ENCODE measurements at places on chromosomes 5 and 9.

DNA sequence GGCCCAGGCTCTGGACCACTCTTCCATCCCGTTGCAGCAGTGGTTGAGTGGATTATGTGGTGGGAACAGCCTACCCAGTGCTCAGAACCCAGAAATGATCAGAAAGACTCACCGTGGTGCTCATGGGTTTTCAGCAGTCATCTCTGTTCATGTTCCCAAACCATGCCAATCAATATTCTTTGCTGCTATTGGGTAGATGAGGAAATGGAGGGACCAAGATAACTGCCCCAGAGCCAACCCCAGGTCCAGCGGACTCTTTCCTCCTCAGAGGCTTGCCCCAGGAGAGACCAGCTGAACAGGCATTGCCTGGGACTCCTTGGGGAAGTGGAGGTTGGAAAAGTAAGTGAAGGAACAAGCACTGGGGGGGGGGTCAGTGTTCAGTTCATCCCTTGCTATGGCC, 38.1 kb downstream of the ALG2 start:
- DNase-seq, result no peak

- DNase-seq, result no peak
These were observed 37.4 kb upstream of the RUSC2 start for GRCh38 chr9:35452481-35452880.

DNA sequence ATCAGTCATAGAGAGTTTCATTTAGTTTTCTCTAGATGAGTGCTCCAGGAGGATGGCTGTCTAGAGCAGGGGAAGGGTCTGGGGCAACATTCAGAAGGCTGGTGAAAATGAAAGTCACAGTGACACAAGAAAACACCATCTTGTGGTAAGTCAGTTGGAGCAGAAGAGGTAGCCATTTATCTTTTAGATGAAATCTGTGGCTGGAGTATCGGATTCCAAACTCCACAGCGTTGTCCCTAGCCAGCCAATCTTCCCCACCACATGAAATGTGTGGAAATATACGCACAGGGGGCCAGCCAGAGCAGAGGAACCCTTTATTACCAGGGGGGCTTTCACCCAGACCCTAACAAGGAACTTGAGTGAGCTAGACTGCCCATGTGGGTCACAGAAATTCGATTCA, 15.9 kb upstream of the TNFAIP8 start:
- DNase-seq, result no peak

DNA sequence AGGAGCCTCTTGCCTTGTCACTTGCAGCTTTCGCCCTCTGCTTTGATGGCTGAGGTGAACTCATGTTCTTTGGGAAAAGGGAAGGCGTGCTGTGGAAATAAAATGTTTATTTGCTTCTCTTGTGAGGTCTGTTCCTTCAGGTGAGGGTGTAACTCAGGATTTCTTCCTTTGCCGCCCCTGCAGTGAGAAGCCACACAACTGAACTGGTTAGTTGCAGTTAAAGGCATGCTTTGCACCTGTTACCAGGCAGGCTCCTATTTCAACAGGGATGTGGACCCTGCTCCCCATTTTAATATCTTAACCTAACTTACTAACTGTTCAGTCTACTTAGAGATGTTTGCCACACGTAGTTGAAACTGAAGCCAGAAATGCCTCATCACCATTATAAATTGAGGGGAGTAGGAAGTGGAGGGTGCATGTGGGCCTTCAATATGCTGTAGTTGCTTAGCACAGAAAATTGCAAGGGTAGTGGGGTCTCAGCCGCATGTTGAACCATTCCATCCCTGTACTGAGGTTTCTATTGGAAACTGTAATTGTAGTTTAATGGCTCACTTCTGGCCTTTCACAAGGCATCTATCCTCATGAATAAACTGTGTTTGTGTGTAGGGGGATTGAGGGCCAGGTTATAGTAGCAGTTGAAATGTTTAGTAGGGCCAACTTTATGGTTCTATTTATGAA, 7.9 kb downstream of the RACK1 start:
- DNase-seq, result no peak

DNA sequence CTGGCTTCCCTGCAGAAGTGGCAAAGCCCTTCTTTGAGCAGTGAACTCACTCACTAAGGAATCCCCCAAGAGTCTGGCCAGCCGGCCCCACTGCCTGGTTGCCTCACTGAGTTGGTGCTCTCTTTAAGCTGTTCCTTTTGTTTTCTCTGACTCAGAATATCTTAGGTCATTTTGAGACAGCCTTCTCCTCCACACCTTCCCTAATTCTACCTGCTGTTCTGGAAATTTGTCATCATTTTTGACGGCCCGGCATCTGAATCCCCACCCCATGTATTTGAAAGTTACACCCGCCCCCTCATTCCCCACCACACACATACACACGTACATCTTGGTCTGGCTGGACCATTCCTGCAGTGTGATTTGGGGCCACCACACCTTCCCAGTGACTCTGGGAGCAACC, 41.8 kb downstream of the FGF1 start:
- peak; percentile 53 for DNase-seq

- DNase-seq, result peak; percentile 87
These were observed 123.6 kb downstream of the PALM2AKAP2 start for GRCh38 chr9:109903515-109904138.

DNA sequence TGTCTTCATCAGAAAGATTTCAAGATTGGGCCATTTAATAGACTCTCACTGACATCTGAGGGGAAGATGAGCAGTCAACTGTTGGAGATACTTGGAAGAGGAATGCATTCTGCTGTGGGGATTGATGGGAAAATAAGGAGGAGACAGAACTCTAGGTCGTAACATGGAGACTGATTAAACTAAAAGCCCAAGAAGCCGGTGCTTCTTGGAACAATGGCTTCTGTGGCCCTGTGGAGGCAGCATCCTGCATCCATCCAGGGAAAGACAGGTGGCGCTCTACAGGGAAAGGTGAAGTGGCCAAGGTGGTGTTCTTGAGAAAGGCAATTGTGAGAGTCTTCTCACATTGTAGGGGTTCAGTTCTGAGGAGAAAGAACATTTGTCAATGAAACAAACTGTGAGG, 31.3 kb downstream of the ZFAND5 start:
- no peak for DNase-seq

DNA sequence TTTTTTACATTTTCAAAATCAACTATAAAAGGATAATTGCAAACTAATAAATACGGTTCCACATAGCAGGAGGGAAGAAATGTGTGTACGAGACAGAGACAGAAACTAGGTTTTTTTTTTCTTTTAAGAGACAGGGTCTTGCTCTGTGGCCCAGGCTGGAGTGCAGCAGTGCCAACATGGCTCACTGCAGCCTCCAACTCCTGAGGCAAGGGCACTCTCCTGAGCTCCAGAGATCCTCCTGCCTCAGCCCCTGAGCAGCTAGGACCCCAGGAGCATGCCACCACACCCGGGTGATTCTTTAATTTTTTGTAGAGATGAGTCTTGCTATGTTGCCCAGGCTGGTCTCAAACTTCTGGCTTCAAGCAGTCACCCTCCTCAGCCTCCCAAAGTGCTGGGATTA, 2.1 kb upstream of the OR2V1 start:
- no peak for DNase-seq

DNA sequence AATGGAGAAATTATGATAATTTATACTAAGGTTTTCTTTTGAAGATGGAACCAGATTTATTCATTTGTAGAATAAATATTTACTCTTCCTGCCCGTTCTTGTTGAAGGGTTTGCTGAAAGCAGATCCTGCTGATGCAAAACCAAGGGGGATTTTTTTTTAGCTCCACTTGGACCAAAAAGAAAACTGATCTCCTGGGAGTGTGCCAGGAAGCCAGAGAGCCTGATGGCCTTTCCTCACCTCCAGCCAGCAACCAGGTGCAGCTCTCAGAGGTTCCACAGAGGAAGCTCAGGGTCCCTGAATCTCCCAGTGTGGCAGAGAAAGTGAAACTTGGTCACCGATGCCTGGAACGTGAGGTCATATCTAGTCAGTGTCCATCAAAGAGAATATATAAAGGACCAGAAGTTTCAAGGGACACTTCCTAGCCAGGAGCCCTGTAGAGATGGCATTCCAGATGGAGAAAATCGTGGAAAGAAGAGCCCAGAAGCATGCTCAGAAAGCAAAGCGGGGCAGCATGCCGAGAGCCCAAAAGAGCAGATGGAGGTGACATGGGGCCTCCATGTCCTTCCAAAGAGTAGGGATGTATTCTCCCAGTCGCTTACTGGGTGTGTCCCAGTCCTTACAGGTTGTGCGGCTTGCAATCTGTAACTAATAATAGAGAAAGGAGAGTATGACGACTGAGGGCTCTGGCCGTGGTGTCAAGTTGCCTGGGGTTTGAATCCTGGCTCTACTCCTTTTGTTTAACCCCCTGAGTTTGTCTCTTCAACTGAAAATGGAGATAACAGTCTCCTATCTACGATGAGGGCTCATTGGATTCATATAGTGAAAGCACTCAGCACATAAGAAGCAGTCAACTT, 12.2 kb downstream of the AFAP1L1 start:
- DNase-seq, result no peak

DNA sequence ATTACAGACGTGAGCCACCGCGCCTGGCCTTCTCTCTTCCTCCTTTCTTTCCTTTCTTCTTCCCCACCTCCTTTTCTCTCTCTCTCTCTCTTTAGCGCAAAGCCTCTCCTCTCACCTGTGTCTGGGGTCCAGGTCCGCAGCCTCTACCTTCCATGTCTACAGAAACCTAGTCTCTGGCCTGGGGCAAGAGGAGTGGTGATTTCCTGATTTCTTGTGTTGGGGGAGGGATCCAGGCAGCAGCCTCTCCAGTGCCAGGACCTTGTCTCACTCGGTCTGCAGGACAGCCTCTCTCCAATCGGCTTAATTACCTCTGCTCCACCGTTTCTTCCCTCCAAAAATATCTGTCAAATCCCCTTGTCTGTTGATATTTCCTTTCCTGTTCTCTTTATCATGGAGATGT, 16.1 kb upstream of the FAM120A start:
- DNase-seq, result no peak

DNA sequence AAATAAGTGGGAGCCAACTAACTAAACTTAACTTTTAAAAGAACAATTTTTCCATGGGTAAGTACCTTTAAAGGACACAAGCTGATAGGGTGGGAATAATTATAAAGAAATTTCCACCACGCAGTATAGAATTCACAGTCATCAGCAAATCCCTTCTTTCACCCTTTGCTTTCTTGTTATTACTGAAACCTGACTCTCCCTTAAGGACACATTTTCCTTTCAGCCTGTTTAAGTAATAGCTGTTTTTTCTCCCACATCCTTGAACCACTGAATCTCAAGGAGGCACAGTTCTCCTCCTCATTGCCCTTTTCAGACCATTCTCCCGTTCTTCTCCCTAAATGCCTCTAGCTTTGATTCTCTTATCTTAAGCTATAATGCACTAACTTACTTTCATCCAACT, 6.3 kb downstream of the C5orf15 start:
- no peak for DNase-seq

- DNase-seq, result no peak
These were observed 115.0 kb upstream of the CACNA1B start for GRCh38 chr9:137762414-137763061.

DNA sequence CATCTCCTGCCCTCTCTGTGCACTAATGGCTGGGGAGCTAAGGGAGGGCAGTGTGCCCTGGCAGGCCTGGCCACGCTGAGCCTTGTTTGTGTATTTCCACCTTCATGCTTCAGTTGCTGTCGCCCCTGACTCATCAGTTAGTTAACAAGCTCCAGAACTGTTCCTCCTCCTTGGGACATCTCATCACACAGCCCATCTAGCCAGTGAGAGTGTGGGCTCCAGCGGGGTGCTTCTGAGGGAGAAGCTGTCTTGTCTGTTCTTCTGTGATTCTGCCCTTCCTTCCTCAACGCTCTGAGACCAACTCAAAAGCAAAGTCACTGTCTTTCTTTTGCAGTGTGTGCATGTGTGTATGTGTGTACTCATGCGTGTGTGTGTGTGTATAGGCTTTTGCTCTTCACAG, 58.3 kb upstream of the CPEB4 start:
- DNase-seq, result peak; percentile 21

DNA sequence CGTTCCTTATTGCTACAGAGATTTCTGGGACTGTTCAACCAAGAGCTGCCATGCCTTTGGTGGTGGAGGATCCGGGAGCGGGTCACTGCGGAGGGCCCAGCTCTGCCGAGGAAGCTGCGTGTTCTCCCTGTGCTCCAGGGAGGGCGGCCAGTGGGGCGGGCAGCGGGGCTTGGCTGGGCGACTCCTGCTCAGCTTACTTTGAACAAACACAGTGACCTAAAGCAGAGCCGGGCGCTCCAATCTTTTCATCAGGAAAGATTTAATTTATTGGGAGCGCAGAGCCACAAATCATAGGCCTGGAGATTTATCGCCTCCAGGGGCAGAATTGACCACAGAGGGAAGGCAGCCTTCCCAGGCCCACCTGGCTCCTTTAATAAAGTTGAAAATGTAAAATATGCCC, 27.7 kb downstream of the LHX3 start:
- DNase-seq, result no peak

GRCh38 chr5:73125289-73125688, 4.9 kb downstream of the TMEM171 start:
- DNase-seq, result no peak

- DNase-seq, result no peak
These were observed 129.1 kb upstream of the BOD1 start for GRCh38 chr5:173745557-173745956.

- no peak for DNase-seq
These were observed 536.5 kb upstream of the BRINP1 start for GRCh38 chr9:119905724-119906123.

DNA sequence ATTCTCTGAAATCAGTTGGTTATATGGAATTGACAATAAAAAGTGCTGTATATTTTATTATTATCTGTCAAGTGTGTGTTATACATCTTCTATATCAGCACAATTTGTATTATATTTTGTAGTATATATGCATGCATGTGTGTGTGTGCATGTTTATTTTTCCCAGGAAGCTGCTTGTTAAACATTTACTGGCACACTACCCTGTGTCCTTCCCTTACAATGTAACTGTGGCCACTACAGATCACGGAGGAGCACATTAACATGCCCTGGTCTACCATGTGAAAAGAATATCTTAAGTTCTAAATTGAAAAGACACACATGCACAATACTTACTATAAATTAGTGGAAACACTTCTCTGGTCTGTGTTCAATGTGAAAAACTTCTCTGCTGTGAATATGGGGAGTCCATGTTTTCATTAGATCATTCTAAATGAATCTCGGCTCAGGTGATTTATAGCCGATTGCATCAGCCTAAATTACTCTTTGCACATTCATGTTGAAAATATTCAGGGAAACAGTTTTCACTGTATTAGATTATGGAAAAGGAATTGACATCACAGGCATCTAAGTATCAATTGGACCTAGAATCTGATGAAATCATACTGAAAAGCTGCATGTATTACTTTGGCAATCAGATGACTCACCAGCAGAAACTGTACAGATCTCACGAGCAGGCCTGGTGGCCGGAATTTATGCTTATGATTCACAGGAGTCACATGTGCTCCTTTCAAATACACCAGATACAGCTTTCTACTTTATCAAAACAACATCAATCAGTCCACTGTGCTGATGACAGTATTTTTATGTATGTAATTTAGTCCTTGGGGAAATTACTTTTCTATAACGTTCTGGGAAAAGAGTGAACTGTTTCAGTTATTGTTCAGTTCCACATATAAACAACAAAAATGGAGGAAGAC, 39.4 kb downstream of the LURAP1L start:
- DNase-seq, result peak; percentile 83

- DNase-seq, result no peak
These were observed 4.3 kb upstream of the HSPA9 start for GRCh38 chr5:138579517-138579863.

Measured in RWPE1 (cell line).